ENCODE measurements at places on chromosomes 16 and 17. TPM values are rescaled to one million over a fixed set of nuclear protein-coding genes. Genes with fewer than 3 reads are reported as not detected.

DNA sequence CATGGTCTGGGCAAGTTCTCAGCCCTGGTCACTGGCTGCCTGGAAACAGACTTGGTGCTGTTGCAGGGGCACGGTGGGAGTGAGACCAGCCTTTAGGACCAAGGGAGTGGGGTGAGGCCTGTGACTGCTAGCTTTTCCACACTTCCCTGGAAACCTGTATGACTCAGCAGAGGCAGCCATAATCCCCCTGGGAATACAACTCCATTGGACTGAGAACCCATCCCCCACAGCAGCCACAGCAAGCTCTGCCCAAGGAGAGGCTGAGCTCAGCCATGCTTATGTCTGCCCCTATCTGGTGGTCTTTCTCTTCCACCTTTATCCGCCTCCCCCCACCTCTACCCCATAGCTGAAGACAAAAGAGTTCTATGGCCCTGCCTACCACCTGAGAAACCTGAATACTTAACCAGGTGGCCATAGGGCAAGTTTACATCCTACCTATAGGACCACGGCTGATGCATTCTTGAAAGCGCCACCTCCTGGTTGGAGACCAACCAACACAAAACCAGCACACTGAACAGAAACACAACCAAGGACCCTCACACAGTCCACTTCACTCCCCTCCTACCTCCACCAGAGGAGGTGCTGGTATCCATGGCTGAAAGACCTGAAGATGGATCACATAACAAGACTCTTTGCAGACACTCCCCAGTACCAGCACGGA, 816.2 kb upstream of the SOX9 start:
- no peak for DNase-seq
- no peak overlapping the region for H3K27ac ChIP-seq
- H3K4me3 ChIP-seq: no peak overlapping the region
- H3K27me3 ChIP-seq: no peaks in the 10 kb centered on the region

- peaks cover 96% of the 10 kb centered on the region for H3K4me1 ChIP-seq
- peak overlapping the region; percentile 31 for H3K4me3 ChIP-seq
- DNase-seq: no peak
- no peaks in the 10 kb centered on the region for H3K36me3 ChIP-seq
- H3K27ac ChIP-seq: peak overlapping the region; percentile 94
Observed at GRCh38 chr17:48568499-48569239, 9.5 kb downstream of the HOXB4 start.

GRCh38 chr16:21277045-21277926, 804 bp downstream of the CRYM start:
- peak overlapping the region; percentile 53 for H3K4me3 ChIP-seq
- peaks cover 11% of the 10 kb centered on the region for H3K4me1 ChIP-seq
- H3K36me3 ChIP-seq: no peaks in the 10 kb centered on the region
- no peak overlapping the region for H3K27ac ChIP-seq
- H3K27me3 ChIP-seq: peaks cover 25% of the 10 kb centered on the region

DNA sequence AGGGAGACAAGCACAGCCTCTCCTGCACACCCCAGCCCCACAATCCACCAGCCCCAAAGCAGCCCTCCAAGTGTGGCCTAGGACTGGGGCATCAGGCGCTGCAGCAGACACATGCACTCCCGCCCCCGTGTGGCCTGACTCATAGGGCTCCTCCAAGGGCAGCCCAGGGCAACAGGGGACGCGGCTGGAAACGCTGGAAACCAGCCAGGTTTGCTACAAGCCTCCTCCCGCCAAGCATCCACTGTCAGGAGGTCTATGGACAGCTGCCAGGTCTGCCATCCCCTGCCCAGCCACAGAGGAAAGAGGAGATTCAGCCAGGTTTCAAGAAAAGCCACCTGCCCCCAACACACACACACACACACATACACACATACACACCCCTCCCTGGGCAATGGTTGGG, 25.8 kb downstream of the SRCIN1 start:
- H3K36me3 ChIP-seq: no peaks in the 10 kb centered on the region
- DNase-seq: no peak
- peaks cover 47% of the 10 kb centered on the region for H3K27me3 ChIP-seq
- no peak overlapping the region for H3K27ac ChIP-seq
- H3K4me1 ChIP-seq: peaks cover 18% of the 10 kb centered on the region

Gene HOXB7
- polyA plus RNA-seq: 67.3 TPM

DNA sequence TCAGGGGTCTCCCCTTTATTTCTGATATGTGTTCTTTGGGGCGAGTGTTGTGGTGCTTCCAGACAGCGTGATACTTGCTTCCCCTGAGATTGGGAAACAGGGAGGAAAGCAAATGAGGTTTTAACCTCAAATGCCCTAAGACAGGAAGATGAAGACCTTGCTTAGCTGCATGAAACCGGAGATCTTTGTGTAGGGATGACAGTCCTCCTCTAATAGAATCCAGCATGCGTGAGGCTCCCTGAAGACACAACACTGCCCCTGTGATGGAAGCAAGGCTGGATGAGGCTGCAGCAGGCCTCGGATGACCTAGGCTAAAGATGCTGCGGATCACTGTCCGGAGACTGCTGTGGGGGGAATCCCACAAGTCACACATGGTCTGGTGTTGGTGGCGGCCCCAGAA, 491.0 kb downstream of the CDH13 start:
- no peaks in the 10 kb centered on the region for H3K4me1 ChIP-seq
- H3K36me3 ChIP-seq: no peaks in the 10 kb centered on the region
- no peak for DNase-seq
- H3K27me3 ChIP-seq: no peaks in the 10 kb centered on the region
- no peak overlapping the region for H3K27ac ChIP-seq

GRCh38 chr17:79019632-79020584, 4.1 kb upstream of the C1QTNF1 start:
- peak overlapping the region; percentile 81 for H3K27ac ChIP-seq
- peaks cover 28% of the 10 kb centered on the region for H3K4me1 ChIP-seq
- no peaks in the 10 kb centered on the region for H3K36me3 ChIP-seq
- peak; percentile 85 for DNase-seq
- peak overlapping the region; percentile 14 for H3K4me3 ChIP-seq

Gene CSF3
- polyA plus RNA-seq: 3.1 TPM

DNA sequence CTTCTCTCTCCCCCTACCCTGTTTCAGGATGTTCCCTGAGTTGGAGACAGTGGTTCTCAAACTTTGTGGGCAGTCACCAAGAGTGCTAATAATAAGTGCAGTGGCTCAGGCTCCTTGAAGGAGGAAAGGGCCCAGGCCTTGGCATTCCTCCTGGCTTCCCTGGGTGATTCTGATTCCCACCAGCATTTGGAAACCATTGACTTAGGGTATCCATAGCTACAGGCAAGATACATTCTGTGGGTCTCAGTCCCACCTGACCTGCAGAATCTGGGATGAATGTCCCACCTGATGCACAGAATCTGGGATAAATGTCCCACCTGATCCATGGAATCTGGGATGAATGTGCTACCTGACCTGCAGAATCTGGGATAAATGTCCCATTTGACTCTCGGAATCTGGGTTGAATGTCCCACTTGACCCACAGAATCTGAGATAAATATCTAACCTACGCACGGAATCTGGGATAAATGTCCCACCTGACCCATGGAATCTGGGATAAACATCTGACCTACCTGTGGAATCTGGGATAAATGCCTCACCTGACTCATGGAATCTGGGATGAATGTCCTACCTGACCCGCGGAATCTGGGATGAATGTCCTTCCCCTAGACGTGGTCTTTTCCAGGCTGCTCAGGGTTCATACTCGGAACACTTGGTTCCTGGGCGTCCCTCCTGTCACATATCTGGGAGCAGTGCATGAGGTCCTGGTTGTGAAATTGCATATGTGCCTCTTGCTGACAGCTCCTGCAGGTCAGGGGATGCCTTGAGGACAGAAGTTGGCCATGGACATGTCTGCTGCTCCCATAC, 136.7 kb upstream of the HS3ST2 start:
- no peak overlapping the region for H3K4me3 ChIP-seq
- no peaks in the 10 kb centered on the region for H3K27me3 ChIP-seq
- H3K4me1 ChIP-seq: peaks cover 17% of the 10 kb centered on the region
- H3K36me3 ChIP-seq: no peaks in the 10 kb centered on the region
- peak; percentile 60 for DNase-seq
- no peak overlapping the region for H3K27ac ChIP-seq

GRCh38 chr17:57256708-57257112, 387 bp downstream of the MSI2 start:
- peak overlapping the region; percentile 98 for H3K27ac ChIP-seq
- no peaks in the 10 kb centered on the region for H3K36me3 ChIP-seq
- H3K4me1 ChIP-seq: peaks cover 15% of the 10 kb centered on the region
- H3K27me3 ChIP-seq: no peaks in the 10 kb centered on the region
- H3K4me3 ChIP-seq: peak overlapping the region; percentile 94

Gene CACNG3
- polyA plus RNA-seq: not detected

- H3K36me3 ChIP-seq: no peaks in the 10 kb centered on the region
- H3K4me3 ChIP-seq: no peak overlapping the region
- H3K27me3 ChIP-seq: no peaks in the 10 kb centered on the region
- peak overlapping the region; percentile 51 for H3K27ac ChIP-seq
- H3K4me1 ChIP-seq: no peaks in the 10 kb centered on the region
- DNase-seq: peak; percentile 76
Observed at GRCh38 chr17:31318298-31318801, 3.1 kb downstream of the EVI2A start.

Gene CPNE7
- polyA plus RNA-seq: not detected

DNA sequence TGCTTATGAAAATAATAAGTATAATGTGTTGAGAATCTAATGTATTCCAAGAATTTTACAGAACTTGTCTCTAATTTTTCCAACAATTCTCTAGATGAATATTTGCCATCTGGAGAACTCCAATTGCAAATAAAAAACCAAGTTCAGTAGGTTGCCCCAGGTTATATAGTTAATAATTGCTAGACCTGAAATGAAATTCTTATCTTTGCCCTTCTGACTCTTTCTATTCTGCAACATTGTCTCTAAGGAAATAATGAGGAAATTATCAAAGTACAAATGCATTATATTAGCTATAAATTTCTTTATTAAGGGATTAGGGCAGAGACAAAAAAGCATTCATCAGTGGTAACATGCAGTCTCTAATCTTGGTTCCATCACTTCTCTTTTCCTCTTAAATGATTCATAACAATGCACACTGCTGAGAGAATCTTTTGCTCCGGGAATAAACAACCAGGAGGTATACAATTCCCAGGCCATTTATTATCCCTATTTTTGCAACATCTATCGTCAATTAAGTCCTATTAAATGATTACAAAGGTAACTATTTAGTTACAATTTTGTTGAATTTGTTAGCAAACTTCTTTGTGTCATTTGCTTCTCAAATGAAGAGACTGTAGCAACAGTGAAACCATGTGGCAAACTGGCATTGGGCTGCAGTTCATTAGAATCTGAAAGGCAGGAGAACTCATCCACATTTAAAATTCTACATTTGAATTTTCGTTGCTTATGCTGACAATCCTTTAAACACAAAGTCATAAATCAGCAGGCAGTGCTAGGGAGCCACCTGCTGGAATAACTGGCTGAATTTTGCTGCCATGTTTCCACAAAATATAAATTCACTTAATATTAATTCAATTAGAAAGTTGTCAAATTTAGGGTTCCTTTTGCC, 349.6 kb downstream of the KIF2B start:
- H3K36me3 ChIP-seq: no peaks in the 10 kb centered on the region
- no peaks in the 10 kb centered on the region for H3K4me1 ChIP-seq
- no peak for DNase-seq
- H3K27me3 ChIP-seq: no peaks in the 10 kb centered on the region

DNA sequence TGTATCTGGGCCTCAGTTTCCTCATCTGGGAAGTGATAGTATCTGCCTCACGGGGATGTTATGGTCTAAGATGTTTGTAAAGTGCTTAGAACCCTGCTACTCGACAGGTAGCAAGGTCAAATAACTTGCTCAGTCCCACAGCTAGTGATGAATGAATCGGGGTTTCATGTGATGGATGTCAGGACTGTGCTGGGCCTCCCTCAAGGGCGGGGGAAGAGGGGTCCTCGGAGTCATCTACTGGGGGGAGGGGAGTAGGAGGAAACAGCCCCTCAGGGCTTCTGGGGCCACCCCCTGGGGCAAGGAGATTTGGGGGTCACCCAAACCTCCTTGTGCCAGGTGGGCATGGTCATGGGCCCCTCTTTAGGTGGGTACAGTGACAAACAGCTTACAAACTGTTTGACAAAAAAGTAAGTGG, 732 bp downstream of the PNPO start:
- H3K27me3 ChIP-seq: no peaks in the 10 kb centered on the region
- peak overlapping the region; percentile 53 for H3K4me3 ChIP-seq
- peaks cover 5% of the 10 kb centered on the region for H3K36me3 ChIP-seq
- no peak for DNase-seq

Gene TNP2
- polyA plus RNA-seq: not detected

Gene CCL3
- 3.6 TPM for polyA plus RNA-seq

Gene JPH3
- polyA plus RNA-seq: not detected
